Cerebellar nuclear complex (tissue), 1 donor: ENCODE measurements at places on chromosomes 16 and 17.

DNA sequence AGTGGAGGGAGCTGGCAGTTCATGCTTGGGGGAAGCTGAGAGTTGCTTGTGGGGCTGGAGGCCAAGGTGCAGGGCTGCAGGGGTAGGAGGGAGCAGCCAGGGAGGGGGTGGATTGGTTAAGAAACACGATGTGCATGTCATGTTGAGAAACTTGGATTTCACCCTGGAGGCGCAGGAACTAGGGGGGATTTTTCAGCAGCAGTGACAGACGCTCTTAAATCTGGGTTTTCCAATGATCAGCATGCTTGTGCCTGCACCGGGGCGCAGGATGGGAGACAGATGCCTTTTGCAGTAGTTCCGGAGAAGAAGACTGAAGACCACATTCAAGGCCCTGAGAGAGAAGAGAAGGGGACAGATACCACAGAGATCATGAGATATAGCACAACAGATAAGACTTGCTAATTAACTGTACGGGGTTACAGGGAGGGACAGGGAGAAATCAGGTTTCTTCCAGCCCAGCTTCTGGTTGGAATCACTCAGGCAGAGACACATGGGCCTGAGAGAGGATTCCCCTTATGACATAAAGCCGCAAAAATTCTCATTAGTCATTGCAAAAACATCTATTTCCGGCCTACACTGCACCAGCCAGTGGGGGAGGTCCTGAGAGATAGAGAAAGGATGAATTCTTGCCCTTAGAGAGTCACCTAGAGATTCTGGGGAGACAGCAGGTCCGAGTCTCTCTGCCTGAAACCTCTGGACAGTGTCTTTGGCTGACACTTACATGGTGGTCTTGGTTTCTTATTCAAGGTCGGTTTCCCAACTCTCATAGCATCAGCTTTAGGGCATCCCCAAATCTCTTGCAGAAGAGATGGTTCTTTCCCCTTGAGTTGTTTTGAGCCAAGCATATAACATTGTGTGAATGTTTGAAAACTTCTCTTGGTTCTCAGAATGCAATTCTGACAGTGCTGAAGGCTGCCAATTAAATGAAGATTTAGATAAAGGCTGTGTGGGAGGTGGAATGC, 27.1 kb downstream of the CDH13 start:
- no peak for DNase-seq

DNA sequence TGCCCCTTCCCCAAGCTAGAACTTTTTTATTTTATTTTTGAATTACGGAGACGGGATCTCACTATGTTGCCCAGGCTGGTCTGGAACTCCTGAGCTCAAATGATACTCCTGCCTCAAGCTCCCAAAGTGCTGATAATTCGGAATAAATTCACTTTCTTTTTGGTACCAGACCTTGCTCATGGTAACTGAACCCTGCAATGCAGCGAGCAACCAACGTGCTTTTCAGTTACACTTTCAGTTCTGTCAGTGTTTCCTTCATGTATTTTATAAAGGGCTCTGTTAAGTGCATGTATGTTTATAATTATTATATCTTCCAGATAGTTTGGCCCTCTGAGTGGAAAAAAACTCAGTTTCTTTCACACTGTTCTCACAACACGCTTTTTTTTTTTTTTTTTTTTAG, 13.9 kb downstream of the C16orf96 start:
- DNase-seq, result no peak

- no peak for DNase-seq
These were observed 16.3 kb upstream of the MYO15B start for GRCh38 chr17:75571197-75571884.

DNA sequence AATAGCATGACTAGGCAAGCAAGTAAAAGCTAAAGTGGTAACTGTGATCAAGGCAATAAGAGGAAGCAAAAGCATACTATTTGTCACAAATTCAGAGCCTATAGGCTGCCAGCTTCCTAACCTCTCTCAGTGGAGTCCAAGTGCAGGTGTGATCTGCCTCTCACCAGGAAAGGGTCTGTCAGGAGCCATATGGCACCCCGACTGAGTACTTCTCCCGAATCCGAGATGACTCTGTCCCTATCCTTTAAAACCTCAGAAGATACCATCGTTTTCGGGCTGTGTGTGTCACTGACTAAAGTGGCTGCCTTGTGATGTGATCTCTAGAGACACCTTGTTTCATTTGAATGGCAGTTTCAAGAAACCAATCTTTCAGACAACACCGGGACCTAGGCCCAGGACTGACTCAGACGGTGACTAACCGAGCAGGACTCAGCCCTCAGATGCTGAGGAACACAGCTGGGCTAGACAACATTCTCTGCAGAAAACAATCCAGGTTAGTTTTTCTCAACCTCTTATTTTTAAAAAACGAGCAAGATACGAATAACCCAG, 63.6 kb downstream of the SMG6 start:
- no peak for DNase-seq

- DNase-seq, result no peak
These were observed 37.8 kb downstream of the YWHAE start for GRCh38 chr17:1362065-1362848.

DNA sequence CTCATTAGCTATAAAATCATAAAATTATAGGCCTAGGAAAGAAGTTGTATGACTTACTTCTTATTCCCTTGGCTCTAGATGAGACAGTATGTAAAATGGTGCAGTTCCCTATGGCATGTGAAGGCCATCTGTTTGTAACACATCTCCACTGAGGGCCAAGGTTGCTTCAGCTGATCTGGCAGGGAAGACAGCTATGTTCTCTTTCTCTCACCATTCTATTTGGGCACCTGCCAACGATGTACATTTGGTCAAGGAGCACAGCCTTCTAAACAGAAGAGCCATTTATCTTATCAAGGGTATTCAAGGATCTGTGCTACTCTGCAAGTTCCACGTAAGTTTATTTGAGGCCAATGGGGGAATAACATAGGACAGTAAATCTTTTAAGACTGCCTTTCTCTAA, 129.8 kb upstream of the TOM1L1 start:
- no peak for DNase-seq

- DNase-seq, result no peak
These were observed 39.2 kb downstream of the KSR1 start for GRCh38 chr17:27495460-27495859.

DNA sequence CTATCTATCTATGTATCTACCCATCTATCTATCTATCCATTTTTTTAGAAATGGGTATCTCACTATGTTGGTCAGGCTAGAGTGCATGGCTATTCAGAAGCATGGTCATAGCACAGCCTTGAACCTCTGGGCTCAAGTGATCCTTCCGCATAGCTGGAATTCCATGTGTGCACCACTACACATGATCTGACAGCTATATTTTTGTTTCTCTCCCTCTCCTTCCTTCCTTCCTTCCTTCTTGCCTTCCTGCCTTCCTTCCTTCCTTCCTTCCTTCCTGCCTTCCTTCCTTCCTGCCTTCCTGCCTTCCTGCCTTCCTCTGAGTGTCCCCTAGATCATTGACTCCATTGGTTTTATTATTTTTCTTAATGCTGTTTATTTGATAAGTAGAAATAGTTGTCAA, 108.1 kb downstream of the HS3ST4 start:
- DNase-seq, result no peak

DNA sequence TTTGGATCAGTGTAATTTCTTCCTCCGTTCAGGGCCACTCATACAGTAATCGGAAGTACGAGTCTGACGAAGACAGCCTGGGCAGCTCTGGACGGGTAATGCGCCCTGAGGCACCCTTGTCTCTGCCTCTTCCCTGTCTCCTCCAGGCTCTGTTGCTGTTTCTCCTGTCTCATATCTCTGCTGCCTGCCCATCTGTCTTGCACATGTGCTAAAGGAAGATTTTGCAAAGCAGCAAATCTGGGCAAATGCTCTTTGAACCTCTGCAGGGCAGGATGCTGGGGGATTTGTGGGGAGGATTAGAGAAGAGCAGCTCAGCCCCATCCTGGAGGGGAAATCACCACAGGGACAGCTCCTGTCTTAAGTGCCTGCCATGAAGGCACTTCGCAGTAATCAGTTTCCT, 32.4 kb upstream of the POLR3E start:
- DNase-seq, result no peak

DNA sequence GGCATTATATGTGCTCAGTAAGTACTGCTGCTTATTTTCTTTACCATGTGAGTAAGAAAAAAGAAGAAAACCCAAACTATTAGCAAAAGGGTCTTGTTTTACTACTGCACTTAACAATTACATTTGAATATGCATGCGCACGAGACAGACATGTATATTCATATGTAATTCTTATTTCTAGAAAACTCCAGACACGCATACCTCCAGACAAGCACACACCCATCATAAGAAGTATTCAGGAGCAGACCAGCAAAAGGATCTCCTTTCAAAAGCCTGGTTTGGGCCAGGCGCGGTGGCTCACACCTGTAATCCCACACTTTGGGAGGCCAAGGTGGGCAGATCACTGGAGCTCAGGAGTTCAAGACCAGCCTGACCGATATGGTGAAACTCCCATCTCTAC, 7.8 kb downstream of the LRRC59 start:
- DNase-seq, result no peak

GRCh38 chr16:11312718-11313492, 31.8 kb upstream of the PRM1 start:
- no peak for DNase-seq

DNA sequence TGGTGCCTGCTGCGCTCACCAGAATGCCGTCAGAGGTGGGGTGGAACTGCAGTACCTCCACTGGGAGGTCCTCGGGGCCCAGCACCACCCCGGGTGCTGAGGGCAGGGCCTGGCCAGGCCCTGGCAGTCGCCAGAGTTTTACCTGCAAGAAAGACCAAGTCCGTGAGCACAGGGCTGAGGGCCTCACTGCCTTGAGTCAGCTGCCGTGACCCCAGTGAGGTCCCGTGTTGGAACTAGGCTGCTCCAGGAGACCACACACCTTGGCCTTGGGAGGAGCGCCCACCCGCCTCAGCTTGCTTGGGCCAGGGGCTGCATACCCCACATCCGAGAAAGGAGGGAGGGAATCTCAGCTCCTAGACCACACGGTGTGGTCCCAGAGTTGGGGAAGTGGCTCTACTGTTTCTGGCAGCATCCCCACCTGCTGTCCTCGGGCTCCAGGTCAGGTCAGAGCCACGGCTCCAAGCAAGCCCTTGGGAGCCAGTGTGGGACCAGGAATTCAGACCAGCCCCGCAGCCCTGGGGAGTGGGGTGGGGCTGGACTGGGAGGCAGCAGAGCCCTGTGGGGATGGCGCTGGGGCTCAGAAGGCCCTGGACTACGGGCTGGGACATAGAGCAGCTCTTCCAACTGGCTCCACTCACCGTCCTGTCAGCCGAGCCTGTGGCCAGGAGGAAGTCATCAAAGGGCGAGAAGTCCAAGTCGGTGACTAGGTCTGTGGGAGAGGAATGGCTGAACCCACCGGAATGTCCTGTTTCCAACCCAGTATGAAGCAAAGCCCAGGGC, 8.7 kb downstream of the CORO7 start:
- DNase-seq, result no peak
